ENCODE measurements at places on chromosomes 13 and 19.
A peak's percentile ranks its signal among the peaks of the same experiment; 100 is the strongest.

- DNase-seq, result no peak
These were observed 2.1 kb upstream of the PNPLA6 start for GRCh38 chr19:7533281-7533885.

DNA sequence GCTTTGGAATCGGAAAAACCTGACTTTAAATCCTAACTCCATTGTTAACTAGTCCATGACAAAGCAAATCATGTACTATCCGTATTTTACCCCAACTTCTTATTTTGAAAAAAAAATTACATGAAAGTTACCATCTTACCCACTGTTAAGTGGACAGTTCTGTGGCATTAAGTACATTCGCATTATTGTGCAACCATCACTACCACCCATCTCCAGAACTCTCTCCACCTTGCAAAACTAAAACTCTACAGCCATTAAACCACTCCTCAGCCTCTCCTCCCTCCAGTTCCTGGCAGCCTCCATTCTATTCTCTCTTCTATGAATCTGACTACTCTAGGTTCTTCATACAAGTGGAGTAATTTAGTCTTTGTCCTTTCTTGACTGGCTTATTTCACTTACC, 176.5 kb downstream of the USP12 start:
- DNase-seq, result no peak

DNA sequence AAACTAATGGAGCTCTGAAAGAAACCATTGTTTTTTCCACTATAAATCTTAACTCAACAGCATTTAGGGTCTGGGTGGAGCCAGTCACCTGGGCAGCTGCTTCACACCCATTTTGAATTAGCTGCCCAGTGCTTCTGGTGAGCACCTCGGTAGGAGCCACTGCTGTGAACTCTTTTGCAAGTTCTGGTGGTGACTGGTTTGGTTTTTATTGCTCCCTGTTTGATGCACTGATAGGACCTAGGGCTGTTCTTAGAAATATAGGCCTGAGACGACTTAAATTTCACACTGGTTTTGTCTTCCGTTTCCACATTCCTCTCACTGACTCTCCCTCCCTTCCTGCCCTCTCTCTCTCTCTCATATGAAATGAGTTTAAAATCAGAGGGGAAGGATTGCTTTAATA, 103.9 kb downstream of the GGACT start:
- DNase-seq, result no peak

DNA sequence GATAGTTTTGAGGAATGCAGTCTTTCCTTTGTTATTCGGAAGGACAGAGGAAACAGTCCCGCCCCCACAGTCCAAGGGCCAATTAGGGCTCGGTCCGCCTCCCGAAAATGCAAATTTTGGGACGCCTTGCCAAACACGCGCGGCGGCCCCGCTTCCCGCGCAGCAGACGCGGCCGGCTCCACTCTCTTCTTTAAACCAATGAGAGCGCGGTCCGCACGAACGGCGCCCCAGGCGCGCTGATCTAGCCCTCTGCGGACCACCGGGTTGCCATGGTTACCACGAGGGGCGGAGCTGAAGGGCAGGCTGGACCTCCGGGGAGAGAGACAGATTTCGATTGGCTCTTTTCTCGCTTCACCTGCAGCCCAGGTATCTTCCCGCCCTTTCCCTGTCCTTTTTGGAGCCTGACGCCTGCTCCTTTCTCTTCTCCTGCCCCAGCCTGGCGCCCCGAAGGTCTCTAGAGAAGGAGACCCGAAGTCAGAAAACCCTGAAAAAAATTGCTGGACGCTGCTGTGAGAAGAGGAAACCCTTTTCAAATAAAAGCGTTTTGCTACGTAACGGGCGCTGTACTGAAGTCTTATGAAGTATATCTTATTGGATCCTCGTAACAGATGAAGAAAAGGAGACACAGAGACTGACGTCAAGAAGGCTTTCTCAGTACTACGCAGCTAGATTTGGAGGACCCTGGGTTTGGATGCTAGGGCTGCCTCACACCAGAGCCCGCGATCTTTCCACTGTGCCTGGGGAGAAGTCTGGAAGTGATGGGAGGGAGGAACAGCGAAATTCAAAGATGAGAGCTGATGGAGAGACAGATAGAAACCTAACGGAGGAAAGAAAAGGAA, 2.0 kb downstream of the PTH2 start:
- peak; percentile 7 for DNase-seq

GRCh38 chr13:51782026-51782710, 21.8 kb downstream of the DHRS12 start:
- no peak for DNase-seq

DNA sequence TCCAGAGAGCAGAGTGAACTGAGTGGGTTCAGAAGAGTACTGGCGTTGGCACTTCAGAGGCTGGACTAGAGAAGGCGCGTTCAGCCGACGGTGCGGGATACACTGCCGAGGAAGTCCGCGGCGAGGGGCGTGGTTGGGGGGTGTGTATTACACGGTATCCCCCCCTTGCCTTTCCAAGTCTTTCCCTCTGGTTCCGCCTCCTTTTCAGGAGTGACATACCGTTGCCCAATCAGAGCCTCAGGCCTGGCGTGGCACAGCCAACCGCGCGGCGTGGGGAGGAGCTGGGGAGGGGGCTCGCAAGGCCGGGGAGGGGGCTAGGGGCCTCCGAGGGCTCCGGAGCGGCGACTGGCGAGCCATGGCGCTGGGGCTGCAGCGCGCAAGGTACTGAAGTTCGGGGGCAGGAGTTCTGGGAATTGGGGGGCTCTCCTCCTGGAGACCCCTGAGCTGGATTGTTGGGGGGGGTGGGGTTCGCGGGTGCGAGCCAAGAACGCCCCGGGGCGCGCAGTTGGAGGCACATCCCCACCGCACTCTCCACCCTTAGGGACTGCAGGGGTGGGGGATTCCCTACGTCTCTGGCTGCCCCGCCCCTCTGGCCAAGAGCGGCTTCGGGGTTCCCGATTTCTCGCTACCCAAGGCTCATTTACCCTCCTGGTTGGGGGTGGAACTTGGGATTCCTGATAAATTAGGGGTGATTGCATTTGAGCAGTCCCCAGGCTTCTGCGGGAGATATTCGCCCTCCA, at the start of gene HIF3A:
TSS of gene HIF3A (plus strand) at position 321 of the 740 bp plus-strand sequence. CDS start at position 356, 35 bp downstream.
- no peak for DNase-seq

GRCh38 chr13:106488076-106488475, 47.4 kb downstream of the EFNB2 start:
- no peak for DNase-seq

DNA sequence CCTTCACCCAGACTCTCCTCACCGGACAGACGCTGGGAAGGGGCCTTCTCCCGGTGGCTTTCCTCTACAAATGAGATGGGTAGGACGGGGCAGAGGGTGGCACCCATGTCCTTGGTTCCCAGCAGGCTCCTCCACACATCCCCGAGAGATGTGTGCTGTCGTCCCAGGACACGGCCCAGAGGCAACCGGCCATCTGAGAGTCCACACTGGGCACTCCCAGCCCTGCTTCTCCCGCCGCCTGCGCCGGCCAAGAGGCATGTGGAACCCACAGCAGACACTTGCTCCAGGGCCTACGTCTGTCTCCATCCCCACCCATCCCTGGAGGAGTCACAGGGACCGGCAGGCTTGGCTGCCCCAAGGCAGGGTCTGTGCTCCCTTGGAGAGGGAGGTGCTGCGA, 179.9 kb downstream of the KDM4B start:
- no peak for DNase-seq

GRCh38 chr19:54335979-54336892, 2.7 kb downstream of the LILRA4 start:
- no peak for DNase-seq

DNA sequence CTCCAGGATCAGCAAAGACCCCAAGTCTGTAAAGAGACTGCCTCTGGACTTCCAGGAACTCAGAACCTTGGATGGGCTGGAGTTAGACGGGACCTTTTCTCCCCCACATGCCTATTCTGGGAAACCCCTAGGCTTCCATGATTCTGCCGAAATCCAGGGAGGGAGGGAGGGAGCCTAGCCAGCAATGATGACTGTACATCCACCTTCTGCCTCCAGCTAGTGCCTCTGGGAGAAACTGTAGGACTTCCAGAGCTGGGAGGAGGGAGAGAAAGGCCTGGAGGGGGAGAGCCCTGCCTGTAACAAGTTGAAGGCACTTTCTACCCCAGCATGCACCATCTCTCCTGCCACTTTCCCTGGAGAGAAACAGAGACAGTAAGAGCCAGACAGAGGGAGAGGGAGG, 6.0 kb upstream of the HAS1 start:
- DNase-seq, result no peak

DNA sequence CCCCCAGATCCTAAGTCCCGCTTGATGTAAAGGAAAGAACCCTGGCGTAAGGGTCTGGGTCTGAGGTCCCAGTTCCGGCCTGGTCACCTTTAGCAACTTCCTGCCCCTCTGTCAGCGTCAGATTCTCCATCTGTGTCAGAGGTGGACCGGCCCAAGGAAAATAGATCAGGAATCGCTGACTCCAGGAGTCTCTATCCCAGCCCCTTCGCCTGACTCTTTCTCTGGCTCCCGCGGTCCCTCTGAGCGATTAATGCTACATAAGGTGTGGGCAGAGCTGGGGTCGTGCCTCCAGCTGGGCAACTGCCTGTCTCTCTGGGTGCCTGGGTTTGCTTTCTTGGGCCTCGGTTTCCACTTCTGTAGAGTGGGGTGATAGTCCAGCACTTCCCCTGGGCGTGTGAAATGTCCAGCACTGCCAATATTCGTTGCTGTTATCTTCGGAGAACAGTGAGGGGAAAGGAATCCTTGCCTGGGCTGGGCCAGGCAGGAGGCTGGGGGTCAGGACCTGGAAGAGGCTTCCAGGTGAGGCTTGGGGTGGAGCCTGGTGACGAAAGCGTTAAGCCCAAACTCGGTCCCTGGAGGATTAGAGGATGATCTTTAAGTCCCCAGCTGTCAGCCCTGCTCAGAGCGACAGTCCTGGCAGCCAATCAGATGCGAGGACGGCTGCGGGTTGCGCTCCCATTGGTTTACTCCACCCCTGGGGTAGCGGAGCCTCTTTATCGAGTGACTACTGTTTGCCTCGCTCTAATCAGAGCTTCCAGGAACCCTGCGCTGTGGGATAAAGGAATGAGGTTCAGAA, 767 bp downstream of the ABCA7 start:
- peak; percentile 94 for DNase-seq

GRCh38 chr19:54271106-54271505, 9.8 kb downstream of the LILRB2 start:
- DNase-seq, result no peak
